ENCODE measurements at places on chromosomes 13 and 19.

GRCh38 chr19:11194656-11195558 lies 2.4 kb downstream of the KANK2 start:
- DNase-seq, result no peak

GRCh38 chr19:35223862-35224505 lies 4.6 kb downstream of the FAM187B start:
- DNase-seq, result no peak

GRCh38 chr19:53394522-53394973 lies 401 bp upstream of the ZNF765 start:
- DNase-seq, result no peak

- DNase-seq, result no peak
Observed at GRCh38 chr13:105048677-105049076, 1486.8 kb downstream of the EFNB2 start.

DNA sequence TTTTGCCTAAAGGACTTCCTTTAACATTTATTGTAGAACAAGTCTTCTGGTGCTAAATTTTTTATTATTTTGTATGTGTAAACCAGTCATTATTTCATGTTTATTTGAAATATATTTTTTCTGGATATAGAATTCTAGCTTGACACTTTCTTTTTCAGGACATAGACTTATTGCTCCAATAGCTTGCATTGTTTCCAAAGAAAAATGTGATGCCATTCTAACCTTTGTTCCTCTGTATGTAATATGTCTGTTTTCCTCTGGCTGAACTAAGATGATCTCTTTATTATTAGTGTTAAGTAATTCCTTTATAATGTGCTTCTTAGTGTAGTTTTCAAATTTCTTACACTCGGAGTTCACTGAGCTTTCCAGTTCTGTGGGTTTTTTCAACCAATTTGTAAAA lies 174.1 kb upstream of the STARD13 start:
- no peak for DNase-seq

GRCh38 chr13:49652355-49653305 lies 24.3 kb downstream of the ARL11 start:
- peak; percentile 30 for DNase-seq

- no peak for DNase-seq
Observed at GRCh38 chr13:39875111-39875987, 219.9 kb downstream of the COG6 start.

DNA sequence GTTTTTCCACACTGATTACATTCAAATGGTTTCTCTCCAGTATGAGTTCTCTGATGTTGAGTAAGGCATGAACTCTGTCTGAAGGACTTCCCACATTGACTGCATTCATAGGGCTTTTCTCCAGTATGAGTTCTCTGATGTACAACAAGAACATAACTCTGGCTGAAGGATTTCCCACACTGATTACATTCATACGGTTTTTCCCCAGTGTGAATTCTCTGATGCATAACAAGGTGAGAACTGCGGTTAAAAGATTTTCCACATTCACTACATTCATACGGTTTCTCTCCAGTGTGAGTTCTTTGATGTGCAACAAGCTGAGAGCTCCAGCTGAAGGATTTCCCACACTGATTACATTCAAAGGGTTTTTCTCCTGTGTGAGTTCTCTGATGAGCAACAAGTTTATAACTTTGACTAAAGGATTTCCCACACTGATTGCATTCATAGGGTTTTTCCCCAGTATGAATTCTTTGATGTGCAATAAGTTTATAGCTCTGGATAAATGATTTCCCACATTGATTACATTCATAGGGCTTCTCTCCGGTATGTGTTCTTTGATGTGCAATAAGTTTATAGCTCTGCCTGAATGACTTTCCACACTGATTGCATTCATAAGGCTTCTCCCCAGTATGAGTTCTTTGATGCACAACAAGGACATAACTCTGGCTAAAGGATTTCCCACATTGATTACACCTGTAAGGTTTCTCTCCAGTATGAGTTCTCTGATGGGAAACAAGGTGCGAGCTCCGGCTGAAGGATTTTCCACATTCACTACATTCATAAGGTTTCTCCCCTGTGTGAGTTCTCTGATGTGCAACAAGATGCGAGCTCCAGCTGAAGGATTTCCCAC lies 23.5 kb downstream of the ZNF180 start:
- DNase-seq, result peak; percentile 2

DNA sequence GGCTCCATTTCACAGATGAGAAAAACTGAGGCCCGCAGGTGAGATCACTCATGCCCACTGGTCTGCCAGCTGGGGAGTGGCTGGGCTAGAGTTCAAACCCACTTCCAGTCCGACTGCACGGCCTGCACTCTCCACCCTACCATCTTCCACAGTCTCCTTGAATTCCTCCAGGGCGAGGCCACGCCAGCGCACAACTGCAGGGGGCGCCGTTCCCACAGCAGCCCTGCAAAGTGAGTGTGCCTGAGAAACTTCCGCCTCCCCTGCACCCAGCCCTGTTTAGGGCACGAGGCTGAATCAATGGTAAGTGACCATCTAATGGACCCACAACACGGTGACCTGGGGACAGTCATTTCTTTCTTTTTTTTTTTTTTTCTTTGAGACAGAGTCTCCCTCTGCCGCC lies 829 bp upstream of the ATCAY start:
- DNase-seq, result no peak

DNA sequence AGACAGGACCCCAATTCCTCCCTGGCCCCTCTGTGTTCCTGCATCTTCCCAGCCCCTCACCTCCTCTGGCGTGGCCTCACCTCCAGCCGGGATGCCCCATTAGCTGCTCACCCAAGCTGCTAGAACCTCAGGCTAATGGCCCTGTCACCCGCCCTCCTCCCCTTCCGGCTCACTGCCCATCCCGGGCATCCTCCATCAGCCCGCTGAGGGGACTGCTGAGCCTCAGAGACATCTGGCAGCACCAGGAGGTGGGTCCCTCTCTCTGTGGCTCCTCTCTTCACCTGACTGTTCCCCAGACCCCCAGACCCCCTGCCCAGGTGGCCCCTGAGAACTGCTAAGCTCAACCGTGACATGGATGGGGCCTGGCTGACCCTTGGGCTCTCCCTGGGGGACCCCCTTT lies 2.9 kb downstream of the FFAR1 start:
- no peak for DNase-seq

- no peak for DNase-seq
Observed at GRCh38 chr13:94170145-94170571, 309.3 kb downstream of the DCT start.

- DNase-seq, result no peak
Observed at GRCh38 chr13:113636266-113636963, 21.6 kb downstream of the ATP4B start.

GRCh38 chr13:65339241-65339640 lies 1890.9 kb downstream of the PCDH9 start:
- no peak for DNase-seq

- DNase-seq, result no peak
Observed at GRCh38 chr13:66410314-66410713, 819.8 kb downstream of the PCDH9 start.
